KG1 (cell line): ENCODE measurements at places on chromosomes 6 and 20.

DNA sequence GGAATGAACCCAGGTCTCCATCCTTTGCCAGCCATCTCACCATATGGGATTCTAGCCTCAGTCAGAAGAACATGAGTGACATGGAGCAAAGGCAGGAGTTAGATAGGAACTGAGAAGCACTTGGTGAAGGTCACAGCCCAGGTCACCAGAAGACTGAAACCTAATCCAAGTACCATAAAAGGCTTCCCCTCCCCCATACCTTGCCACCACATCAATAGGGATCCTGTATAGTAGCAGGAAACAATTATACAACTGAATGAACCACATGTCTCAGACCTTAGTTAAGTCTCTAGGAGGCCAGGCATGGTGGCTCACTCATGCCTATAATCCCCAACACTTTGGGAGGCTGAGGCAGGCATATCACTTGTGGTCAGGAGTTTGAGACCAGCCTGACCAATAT, 49.6 kb downstream of the KIZ start:
- DNase-seq = no peak

DNA sequence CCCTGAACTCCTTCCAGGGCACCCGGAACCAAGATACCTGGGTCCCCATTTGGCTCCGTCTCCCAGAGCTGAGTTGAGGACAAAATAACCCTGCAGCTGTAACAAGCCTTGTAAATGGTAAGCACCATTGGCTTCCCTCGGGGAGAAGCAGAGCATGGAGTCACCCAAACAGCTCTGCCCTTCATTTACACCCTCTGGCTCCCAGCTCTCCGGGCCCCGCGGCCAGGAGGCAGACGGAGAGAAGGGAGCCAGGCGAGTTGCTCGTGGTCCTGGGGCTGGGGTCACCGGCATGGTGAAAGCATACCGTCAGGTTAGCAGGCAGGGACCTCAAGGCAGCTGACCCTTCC, 2.1 kb downstream of the TFEB start:
- DNase-seq = no peak

DNA sequence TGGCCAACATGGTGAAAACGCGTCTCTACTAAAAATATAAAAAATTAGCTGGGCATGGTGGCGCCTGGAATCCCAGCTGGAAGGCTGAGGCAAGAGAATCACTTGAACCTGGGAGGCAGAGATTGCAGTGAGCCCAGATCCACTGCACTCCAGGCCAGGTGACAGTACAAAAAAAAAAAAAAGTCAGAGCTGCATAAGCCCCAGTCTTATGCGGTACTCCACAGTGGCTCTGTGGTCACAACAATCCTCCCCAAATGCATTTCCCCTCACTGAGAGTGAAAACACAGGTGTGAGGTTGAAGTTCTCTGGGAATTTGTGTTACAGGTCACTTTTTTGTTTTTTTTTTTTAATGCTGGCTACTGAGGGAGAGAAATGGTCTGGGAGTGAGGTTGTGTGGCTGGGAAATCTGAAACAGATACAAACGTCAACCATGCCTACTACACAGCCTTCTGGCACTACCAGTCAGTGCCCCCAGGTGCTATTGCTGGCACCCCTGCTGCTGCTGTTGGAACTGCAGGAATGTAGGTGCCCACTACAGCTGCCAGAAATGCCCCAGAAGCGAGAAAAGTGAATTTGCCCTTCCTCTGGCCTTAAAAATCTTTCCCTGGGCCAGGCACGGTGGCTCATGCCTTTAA, 5.7 kb downstream of the MRPS26 start:
- DNase-seq = no peak

DNA sequence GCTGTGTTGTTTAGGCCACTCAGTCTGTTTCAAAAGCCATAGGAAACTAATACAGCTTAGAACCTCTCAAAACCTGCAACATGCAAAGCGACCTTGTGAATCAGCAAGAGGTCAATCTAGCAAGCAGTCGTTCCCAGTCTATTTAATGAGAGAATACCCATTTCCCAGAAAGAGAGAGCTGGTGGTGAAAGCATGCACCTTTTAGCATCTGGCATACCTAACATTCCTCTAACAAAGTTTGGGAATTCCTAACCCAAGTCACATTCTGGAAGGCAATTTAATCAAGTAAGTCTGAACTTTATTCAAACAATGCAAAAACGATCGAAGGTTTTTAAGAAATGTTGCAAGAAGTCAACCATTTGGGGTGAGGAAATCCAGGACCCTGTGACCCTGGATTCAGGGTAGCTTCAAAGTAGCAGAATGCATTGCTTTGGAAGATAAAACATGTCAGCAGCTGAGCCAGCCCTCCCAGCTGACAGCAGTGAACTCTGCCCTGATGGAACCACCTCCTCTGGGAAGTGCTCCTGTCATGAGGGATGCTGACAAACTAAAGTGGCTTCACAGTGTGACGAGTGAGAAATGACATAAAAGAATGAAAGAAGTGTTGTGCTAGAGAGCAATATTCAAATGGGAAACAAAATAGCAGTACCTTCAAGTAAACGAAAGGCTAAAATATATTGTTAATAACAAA, 104.8 kb downstream of the GMDS start:
- no peak for DNase-seq

- DNase-seq = no peak
Observed at GRCh38 chr6:98416027-98416426, 418.3 kb upstream of the POU3F2 start.

- DNase-seq = no peak
Observed at GRCh38 chr6:122953766-122954165, 42.3 kb upstream of the CLVS2 start.

GRCh38 chr6:78324213-78324612, 543.1 kb upstream of the IRAK1BP1 start:
- no peak for DNase-seq

DNA sequence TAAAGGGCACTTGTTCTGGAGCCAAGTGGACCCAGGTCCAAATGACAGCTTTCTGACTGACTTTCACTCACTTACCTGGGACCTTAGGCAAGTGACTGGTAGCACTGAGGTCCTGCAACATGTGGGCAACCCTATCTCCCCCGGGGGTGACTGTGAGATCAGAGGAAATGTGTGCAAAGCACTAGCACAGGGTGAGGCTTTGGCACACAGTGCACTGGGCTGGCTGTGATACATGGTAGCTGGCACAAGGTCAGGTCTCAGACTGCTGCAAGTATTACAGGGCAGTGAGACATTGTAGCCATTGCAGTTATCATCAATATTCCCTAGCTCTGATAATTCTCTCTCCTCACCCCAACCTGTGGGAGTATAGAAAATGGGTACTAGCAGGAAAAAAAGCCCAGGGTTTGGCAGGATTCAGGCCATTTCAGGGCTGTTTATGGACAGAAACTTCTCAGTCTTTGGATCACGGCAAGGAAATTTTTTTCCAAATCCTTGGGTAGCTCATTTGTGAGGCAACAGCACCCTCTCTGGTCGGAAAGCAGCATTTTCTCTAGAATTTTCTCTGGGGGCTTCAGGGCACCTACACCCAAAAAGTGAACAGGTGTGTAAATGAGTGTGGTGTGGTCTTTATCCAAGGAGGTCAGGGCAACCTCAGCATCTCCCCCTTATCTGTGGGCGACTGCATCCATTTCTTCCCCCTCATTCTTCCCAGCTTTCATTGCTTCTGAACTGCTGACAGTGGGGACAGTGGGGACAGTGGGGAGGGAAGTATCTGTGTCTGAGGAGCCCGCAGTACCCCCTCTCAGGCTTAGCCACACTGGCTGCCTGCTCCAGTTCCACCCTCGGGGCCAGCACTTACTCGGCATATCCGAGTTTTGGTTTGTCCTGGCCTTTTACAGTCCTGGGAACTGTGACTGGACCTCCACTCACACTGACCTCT, 148.7 kb upstream of the PHACTR3 start:
- DNase-seq = no peak

- DNase-seq = no peak
Observed at GRCh38 chr6:165987483-165988301, 180.0 kb downstream of the TBXT start.

DNA sequence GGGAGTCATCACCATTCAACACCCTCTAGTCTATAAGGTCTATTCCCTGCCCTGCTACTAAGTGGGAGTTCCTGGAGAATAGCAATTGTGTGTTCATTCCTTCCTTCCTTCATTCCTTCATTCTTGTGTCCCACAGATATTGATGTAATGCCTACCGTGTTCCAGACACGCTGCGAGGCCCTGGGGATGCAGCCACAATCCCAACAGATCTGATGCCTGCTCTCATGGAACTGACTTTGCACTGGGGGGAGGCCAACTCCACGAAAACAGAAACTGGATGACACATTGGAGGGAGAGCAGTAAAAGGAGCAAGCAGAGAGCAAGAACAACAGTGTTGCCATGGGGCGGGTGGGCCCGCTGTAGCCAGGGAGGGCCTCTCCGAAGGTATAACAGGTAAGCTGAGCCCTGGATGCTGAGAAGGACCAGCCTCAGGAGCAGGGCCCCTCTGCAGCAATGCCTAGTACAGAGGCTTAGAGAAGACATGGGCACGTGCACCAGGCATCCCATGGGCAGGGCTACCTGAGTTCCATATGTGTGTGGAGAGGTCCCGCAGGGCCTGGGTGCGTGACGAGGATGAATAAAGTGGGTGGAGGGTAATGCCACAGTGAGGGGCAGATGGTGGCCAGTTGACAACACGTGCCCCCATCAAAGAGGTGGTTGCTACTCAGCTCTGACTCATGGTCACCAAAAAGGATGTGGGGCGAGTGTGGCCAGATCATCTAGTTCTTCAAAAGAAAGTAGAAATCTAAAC, 173.9 kb downstream of the NFATC2 start:
- no peak for DNase-seq

- DNase-seq = no peak
Observed at GRCh38 chr6:160798625-160799024, 96.6 kb downstream of the PLG start.

- no peak for DNase-seq
Observed at GRCh38 chr20:46903256-46903655, 8.6 kb downstream of the EYA2 start.

DNA sequence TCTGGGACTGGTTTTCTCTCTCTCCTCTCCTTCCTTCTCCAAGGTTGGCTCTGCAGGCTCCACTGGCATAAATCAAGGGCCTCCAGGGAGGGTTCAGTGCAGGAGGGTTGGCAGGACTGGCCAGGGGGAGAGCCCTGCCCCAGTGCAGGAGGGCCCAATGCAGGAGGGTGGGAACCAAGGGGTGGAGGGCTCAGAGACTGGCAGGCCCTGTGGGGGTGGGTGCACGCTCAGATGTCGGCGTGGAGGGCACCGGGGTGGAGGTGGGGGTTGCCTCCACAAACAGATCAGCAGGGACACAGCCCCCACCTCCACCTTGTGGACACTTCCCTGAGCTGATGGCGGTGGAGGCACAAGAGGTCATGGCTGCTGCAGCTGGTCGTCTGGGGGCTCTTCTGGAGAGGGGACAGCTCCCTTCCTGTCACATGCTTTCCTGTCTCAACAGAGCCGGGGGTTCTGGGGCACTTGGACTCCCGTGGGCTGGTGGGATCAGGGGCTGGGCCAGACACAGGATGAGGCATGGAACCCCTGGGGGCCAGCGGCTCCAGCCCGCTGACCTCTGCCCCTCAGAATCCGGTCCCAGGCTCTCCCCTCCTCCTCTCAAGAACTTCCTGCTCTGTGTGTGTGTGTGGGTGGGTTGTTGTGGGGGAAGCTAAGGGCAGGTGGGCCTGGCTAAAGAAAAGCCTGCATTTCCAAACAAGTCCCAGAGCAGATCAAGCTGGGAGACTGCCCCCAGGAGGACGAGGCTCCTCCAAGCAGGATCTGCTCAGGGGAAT, 2.7 kb upstream of the ABHD16B start:
- DNase-seq = no peak

DNA sequence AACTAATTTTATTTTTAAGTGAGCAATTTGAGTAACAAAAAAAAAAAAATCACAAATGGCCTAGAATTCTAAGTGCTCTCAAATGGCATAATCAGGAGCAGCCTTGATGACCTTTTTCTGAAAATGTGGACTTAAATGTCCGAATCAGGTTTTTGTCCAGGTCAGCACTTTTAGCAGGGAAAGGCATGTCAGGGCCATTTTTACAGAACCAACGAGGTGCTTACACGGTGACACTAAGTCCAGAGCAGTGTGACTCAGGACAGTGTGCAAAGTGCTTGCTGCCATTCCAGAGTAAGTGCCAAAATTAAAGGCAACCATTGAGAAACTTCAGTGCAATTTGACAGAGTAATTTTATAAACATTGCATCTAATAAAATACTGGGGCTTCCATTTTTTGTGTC, 127.8 kb downstream of the KIF16B start:
- no peak for DNase-seq

- no peak for DNase-seq
Observed at GRCh38 chr6:123638865-123639264, 2.1 kb upstream of the TRDN start.
